ENCODE measurements at places on chromosomes 2 and 18.
A peak's percentile ranks its signal among the peaks of the same experiment; 100 is the strongest.

- DNase-seq: no peak
Observed at GRCh38 chr2:33333433-33333832, 143.0 kb upstream of the RASGRP3 start.

DNA sequence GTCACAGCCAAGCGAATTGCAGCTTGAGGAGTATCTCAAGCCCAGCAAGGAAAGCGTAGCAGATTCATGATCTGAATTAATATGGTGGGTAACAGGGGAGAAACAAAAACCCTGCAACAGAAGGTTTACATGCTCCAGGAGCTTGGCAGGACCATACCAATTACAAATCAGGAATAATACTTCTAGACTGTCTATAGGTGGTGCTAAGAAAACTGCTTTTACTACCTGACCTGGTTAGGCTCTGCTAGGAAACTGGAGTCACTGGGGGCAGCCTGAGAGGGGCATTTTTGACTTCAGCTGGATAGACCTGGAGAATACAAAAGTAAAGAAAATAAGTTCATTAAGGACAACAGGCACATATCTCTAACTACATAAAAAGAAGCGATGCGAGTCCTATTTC lies 24.6 kb upstream of the SPOPL start:
- no peak for DNase-seq

- DNase-seq: no peak
Observed at GRCh38 chr18:49743117-49743567, 70.2 kb downstream of the ACAA2 start.

DNA sequence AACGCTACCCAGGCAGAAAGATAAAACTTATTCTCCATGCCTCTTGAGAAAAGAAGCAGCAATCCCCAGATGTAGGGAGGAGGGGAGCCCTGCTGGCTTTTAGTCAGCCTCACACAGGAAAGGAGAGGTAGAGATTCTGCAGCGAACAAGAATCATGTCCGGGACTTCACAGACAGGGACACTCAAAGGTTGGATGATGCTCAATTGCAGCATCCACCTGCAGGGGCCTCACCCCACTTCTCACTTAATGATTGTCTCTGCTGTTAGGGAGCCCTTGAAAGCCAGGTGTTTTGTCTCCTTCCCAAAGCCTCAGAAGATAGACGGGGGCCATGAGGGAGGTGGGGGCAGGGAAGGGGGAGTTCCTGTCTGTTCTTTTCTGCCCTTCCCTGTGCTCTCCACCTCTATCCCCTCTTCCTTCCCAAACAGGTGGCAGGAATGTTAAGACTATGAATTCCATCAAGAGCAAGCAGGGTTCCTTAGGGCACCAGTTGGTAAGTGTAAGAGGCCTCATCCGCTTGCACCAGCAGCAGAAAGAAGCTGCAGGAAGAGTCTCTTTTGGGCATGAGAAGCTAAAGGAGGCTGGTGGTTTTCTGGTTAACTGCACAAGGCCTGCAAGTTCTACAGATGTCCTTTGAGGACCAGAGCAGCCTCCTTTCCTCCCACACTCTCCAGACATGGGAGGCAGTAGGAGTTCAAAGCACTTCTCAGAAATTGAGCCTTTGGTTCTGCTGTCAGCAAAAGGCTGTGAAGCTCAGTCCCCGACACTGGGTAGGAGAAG lies 154.7 kb upstream of the TNP1 start:
- no peak for DNase-seq

DNA sequence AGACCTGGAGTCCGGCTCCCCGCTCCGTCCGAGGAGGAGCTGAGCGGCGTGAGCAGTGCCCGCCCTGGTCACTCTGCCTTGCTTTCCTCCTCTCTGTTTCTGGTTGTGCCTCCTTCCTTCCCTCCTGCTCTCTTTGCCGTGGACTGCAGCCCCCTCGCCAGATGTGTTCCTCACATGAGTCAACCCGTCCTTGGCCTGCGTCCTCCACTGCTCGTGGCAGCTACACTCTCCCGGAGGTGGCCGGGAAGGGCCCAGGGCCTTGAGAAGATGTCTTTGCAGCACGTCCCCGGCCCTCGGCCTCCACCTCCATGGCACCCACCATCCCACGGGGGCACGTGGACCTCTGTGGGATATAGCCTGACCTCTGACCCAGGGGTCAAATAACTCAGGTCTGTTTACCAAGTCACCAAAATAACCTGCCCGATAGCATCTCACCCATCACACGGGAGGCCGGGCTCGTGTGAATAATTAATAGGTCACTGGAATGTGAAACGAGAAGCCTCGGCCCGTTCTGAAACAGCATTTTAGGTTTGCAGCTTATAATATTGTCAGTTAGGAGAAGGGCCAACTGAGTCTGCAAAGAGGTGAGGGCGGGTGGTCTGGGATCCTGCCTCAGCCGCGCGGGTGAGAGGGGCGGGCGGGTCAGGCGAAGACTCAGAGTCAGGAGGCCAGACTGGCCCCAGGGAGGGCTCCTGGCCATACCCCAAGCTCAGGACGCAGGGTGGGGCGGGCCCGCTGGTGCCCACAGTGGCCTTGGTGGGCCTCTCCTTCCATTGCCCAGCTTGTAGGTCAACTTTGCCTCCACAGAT lies 42.6 kb downstream of the NFATC1 start:
- no peak for DNase-seq

- DNase-seq: no peak
Observed at GRCh38 chr2:220753486-220753885, 818.6 kb downstream of the EPHA4 start.

GRCh38 chr2:114113518-114113917 lies 223.6 kb downstream of the ACTR3 start:
- no peak for DNase-seq

GRCh38 chr18:45920367-45920766 lies 46.8 kb downstream of the EPG5 start:
- DNase-seq: no peak

GRCh38 chr2:239425631-239426030 lies 24.8 kb upstream of the HDAC4 start:
- DNase-seq: no peak

DNA sequence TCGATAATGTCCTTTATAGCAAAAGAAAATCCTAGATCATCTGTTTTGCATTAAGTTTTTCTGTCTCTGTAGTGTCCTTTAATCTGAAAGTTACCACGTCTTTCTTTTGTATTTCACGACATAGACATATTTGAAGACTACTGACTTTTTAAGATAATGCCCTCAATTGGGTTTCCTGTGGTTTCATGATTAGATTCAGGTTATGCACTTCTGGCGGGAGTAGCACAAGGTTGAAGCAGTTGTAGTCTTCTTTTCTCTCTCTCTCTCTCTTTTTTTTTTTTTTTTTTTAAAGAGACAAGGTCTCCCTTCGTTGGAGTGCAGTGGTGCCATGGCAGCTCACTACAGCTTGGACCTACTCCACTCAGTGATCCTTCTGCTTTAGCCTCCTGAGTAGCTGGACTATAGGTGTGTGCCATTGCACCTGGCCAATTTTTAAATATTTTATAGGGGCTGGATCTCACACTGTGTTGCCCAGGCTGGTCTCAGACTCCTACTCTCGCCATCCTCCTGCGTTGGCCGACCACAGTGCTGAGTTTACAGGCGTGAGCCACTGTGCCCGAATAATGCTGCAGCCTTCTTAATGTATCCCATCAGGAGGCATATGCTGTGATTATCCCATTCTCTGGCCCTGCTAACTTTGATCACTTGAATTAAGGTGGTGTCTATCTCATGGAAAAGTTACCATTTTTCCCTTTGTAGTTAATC lies 3.9 kb downstream of the INPP4A start:
- no peak for DNase-seq

DNA sequence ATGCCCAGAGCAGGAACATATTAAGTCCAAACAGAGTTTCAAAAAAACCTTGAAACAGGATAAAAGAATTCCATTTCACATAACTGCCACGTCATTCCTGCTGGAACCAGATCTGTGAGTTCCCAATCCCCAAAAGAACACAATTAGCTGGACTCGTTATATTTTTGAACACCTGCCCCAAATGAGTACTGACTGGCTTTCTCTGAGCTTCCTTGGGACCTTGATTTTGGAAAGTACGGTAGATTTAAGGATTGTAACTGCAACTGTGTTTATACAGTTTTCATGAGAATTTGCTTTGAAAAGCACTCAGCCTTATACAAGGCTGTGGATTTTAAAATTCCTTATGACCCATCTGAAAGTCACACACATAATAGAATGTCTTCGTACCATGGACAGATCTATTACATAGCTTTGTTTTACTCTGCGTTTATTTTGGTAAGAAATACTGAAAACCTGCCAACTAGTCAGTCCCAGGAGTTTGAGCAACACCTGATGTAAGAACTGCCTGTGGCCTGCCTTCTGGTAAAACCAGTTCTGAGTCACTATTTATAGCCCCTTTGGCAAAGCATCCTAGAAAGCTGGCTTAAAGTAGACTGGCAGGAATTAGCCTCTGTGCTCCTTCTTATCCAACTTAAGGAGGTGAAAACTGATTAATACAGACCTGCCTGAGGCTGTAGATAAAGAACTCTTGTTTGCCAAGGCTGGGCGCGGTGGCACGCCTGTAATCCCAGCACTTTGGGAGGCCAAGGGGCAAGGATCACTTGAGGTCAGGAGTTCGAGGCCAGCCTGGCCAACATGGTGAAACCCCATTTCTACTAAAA lies 48.1 kb downstream of the MERTK start:
- DNase-seq: no peak

DNA sequence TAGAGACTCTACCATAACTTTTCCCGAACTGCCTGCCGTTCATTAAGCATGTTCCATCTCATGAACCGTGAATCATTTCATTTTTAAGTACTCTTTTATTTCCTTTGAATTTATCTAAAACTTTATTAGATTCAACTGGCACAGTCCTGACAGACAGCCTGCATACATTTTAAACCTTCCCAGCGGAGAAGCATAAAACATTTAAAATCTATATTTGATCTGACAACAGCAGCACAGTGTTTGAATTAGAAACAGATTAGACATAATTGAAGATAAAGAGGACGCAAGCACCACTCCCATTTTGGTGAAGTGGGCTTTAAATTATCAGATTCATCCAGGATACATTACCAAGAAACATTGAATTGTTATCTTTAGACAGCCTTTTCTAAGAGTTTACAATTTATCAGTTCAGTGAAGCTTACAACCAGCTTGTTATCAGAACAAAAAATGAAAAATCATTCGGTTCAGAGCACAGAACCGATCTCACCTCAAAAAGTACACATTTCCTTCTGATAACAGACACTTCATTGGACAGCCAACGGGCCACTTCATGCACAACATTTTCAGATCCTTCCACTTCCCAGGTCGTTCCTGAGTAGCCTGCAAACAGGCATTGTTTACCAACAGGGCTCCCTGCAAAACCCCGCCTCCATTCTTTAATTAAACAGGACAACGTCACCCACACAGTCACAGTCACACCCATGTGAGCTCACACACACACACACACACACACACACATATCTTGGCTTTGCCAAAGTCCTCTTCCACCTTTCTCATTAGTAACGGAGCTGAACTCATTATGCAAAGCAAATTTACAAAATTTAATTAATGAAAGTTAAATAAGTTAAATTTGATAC lies 171.2 kb downstream of the SP3 start:
- DNase-seq: no peak

DNA sequence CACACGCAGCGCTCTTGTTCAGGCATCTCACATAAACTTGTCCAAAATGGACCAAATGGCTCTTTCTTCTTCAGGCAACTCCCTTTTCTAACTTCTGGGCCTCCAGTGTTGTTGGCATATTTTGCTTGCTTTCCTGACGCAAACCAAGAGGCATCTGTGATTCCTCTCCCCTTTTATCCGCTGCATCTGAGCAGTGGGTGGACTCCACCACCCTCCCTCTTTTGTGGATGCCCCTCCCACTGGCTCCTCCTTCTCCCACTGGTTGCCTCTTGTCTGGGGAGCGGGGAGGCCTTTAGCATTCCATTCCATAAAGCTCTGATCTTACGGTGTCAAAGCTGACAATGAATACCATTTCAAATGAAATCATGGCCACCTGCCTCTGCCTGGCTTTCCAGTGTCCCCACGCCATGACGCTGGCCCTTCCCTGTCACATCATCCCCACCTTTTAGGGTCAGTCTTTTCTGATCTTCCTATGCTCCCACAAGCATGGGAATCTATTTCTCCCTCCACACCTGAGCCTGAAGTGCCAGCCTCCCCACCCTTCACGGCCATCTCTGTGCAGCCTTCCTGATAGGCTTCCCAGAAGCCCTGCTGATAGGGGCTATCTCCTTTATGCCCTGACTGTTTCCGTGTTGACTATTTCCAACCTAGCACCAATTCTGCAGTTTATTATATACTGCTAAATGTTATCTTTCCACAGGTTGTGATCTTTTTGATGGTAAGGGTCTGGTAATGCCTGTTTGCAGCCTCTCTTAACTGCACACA lies 51.5 kb downstream of the RPL37A start:
- DNase-seq: no peak

- DNase-seq: no peak
Observed at GRCh38 chr2:36380624-36381481, 25.3 kb downstream of the CRIM1 start.

GRCh38 chr18:59715966-59716369 lies 18.7 kb upstream of the CCBE1 start:
- DNase-seq: no peak

DNA sequence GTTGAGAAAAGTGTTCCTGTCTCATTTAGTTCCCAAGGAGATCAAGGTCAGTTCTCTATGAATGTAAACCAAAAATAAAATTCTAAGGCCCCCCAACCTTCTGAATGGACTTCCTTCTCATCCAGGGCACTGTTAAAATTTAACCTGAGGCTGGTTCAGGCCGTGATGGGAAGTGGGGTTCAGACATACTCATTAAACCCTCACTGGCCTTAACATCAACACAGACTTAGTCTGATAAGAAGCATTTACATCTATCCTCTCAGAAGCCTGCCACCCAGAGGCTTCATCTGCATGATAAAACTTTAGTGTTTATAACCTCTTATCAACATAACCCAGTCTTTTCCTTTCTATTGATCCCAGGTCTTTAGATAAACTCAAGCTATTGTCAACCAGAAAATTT lies 22.4 kb downstream of the ITSN2 start:
- no peak for DNase-seq

GRCh38 chr2:227460070-227460485 lies 11.9 kb upstream of the AGFG1 start:
- peak; percentile 24 for DNase-seq

DNA sequence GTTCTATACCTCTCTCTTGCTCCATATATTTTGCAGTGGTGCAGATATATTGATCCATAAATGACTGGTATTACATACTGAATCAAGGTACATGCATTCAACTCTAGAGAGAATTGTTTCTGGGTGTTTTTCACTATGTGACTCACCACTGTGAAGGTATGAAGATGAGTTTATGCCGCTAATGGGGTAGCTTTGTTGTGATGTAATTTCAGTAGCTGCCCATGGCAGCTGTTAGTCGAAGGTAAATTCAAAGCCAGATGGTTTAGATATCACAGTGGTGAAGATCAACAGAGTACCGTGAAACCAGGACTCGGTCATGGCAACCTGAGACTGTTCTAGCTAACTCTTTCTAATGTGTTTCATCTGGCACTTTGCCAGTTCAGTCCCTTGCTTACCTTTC lies 50.4 kb downstream of the PKP4 start:
- no peak for DNase-seq

GRCh38 chr2:71557321-71557720 lies 104.0 kb downstream of the DYSF start:
- DNase-seq: no peak

Data from stimulated activated CD8-positive, alpha-beta memory T cell treated with anti-CD3 and anti-CD28 coated beads, Interleukin-4, amount 100 ng/mL, for 1 hour (primary cell).